DMS53 (cell line): ENCODE measurements at places on chromosomes 3 and 15.

DNA sequence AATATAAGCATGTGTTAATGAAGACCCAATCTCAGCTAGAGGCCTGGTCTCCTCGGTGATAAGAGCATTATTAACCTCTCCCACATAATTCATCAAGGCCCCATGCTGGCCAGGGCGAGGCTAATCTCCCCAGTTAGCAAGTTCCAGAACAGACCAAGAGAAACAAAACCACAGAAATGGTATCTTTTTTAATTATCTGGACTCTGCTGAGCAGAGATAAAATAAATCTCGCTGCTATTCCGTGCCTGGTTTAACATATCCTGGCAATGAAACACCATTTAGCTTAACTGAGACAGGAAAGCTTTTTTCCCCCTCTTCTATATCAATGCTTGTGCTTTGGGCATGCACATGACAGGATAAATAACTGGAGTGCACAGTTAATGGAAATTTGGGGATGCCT lies 72.5 kb upstream of the ARHGEF3 start:
- DNase-seq, result no peak

DNA sequence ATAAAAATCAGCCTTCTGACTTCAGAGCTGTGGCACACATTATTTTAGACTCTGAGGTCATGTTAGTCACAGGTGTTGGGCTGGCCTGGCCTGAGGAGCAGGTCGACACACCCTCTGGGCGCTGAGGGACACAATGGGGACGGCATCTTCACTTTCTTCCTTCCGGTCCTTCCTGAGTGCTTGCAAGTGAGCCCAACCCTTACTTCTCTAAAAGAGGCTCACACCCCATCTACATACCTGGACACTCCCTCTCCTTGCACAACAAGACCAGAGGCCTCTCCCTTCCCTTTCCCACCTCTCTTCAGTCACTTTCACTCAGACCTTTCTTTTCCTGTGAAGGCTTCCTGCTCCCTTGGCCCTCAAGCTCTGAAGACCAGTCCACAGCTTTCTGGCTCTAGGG lies 85.4 kb downstream of the XXYLT1 start:
- DNase-seq, result no peak

DNA sequence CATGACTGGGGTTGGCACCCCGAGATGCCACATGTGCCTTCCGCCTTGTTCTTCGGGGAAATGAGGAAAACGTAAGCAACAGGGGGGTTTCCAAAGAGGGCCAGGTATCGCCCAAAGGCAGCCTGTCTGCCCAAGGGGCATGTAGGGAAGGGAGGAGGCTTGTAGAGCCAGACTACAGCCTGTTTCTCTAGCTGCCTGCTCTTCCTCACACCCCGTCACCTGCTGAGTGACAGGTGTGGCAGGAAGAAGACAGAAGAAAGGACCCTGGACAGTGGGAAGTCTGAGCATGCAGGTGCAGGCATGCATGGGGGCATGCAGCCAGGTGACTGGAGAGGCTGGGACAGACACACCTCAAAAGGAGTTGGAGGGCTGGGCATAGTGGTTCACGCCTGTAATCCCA lies 9.8 kb downstream of the PLA2G4E start:
- DNase-seq, result no peak

GRCh38 chr3:33372218-33373081 lies 67.8 kb downstream of the UBP1 start:
- peak; percentile 39 for DNase-seq

- no peak for DNase-seq
These were observed 10.0 kb downstream of the CRYGS start for GRCh38 chr3:186534113-186534669.

DNA sequence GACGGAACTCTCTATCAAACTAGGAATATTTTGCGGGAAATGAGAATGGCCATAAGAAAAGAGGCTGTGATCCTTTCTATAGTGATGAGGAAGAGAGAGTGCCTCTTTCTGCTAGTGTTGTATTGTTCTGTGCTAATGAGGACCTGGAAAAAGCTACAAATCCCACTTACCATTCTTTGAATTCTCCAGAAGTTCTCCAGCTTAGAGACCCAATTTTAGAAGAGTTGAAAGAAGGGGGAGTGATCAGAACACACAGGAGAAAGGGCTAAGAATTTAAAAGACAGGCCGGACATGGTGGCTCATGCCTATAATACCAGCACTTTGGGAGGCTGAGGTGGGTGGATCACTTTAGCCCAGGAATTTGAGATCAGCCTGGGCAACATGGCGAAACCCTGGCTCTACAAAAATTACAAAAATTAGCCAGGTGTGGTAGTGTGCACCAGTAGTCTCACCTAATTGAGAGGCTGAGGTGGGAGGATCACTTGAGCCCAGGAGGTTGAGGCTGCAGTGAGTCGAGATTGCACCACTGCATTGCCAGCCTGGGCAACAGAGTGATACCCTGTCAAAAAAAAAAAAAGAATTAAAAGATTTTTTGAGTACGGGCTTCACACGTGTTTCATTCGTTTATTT lies 126.9 kb downstream of the IQCH start:
- DNase-seq, result no peak

DNA sequence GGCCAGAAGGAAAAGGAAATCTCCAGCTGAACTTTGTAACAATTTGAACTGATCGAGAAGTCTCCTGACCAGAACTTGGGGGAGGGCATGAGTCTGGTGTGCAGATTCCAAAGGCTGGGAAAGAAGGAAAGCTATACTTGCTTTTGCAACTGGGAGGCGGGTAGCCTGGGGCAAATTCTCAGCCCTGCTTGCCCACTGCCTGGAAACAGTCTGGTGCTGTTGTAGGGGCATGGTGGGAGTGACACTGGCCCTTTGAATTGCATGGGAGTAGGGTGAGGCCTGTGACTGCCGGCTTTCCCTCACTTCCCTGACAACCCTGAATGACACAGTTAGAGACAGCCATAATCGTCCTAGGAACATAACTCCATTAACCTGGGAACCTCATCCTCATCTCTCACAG lies 114.0 kb upstream of the POU1F1 start:
- no peak for DNase-seq

GRCh38 chr15:64947211-64947610 lies 35.5 kb downstream of the ANKDD1A start:
- DNase-seq, result no peak

DNA sequence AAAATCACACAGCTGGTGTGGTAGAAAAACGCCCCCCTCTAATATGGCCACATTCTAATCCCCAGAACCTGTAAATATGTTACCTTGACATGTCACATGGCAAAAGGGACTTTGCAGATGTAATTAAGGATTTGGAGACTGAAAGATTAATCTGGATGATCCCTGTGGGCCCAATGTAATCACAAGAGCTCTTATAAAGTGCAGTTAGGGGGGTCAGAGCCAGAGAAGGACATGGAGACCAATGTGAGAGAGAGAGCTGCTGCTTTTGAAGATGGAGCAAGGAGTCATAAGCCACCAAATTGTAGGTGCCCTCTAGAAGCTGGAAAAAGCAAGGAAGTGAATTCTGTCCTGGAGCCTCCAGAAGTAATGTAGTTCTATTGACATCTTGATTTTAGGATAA lies 152.6 kb downstream of the PEX5L start:
- DNase-seq, result no peak

- no peak for DNase-seq
These were observed 126.9 kb upstream of the HES1 start for GRCh38 chr3:194009019-194009418.

- no peak for DNase-seq
These were observed 36.4 kb downstream of the CFAP100 start for GRCh38 chr3:126431103-126431534.

DNA sequence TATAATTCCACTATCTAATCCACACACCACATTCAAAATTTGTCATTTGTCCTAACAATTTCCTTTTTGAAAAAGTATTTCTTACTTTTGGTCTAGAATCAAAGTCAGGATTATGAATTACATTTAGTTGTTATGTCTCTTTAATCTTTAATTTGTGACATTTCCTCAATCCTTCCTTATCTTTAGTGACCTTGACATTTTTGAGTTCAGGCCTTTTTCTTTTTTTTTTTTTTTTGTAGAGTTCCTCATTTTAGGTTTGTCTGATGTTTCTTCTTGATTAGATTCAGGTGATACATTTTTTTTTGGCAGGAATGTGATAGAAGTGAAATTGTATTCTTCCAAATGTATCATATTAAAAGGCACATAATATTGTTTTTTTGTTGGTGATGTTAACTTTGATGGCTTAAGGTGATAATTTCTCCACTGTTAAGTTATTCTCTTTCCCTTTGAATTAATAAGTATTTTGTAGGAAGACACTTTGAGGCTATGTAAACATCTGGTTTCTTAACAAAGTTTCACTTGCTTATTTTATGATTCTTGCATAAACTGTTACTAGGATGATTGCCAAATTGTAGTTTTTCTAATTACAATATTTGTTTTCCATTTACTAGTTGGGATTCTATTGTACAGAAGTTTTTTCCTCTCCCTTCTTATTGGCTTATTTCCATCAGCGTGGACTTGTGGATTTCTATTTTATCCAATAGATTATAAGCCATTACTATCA lies 16.3 kb downstream of the SLC35G2 start:
- no peak for DNase-seq

GRCh38 chr15:93066834-93067648 lies 22.0 kb downstream of the RGMA start:
- DNase-seq, result no peak

GRCh38 chr3:190541560-190541959 lies 27.7 kb downstream of the IL1RAP start:
- no peak for DNase-seq

DNA sequence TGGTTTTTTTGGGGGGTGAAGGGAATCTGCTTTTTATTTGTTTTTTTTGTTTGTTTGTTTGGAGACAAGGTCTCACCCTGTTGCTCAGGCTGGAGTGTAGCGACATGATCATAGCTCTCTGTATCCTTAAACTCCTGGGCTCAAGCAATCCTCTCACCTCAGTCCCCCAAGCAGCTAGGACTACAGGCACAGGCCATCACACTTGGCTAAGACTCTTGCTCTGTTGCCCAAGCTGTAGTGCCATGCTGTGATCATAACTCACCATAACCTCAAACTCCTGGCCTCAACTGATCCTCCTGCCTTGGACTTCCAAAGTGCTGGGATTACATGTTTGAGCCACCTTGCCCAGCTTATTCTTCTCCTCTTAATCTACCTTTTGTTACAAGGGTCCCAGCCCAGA lies 31.8 kb downstream of the GPR176 start:
- no peak for DNase-seq

DNA sequence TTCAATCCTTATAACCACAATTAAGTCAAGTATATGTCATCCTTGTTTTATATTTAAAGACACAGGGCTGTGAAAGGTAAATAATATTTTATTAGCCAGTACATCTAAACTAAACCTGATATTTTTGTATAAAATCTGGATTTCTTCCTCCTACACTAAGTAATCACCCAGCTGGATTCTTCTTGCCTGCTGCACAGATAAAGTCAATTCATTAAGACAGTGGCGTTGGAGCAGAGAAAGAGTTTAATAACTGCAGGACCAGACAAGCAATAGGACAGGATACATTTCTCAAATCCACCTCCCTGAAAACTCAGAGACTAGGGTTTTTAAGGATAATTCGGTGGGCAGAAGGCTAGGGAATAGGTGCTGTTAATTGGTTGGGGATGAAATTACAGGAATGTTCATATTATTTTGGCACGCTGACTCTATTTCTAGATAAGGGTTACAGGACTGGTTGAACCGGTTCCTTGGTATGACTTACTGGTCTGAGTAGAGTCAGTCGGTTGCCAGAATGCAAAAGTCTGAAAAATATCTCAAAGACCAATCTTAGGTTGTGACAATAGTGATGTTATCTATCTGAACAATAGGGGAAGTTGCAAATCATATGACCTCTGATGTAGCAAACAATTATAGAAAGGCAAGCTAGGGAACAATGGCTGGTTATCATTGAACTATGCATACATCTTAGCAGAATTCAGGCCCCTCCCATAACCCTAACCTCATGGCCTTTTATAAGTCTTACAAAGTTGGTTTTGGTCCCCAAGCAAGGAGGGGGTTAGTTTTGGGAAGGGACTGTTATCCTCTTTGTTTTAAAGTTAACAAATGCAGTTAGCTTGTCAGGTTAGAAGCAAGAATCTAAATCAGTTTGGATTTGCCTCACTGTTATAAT lies 244.8 kb downstream of the ALCAM start:
- peak; percentile 73 for DNase-seq

GRCh38 chr3:168824107-168824506 lies 728.4 kb upstream of the GOLIM4 start:
- DNase-seq, result no peak

- DNase-seq, result no peak
These were observed at the start of gene UROC1 for GRCh38 chr3:126517291-126517951. Gene UROC1 (minus strand): TSS chr3:126517773. CDS start chr3:126517719, 54 bp downstream.
